ENCODE measurements at places on chromosomes 6 and 20. TPM values are rescaled to one million over a fixed set of nuclear protein-coding genes. Genes with fewer than 3 reads are reported as not detected.

Gene ATAT1
- 6.3 TPM for total RNA-seq

Gene MPIG6B
- total RNA-seq, result not detected

Gene RRAGD
- 1.3 TPM for total RNA-seq

Gene GNAS-AS1
- 1.3 TPM for total RNA-seq

Gene OXT
- not detected for total RNA-seq

Gene TREM2
- 0.44 TPM for total RNA-seq

Gene FNDC1
- 0.17 TPM for total RNA-seq

Gene LPA
- total RNA-seq, result not detected

Gene ADGRF1
- not detected for total RNA-seq

Gene SNAP25
- total RNA-seq, result 9.6 TPM

Gene TMEM63B
- total RNA-seq, result 30.8 TPM

Gene OPRL1
- 1.9 TPM for total RNA-seq

Gene RAET1L
- total RNA-seq, result not detected

Gene CLPSL2
- total RNA-seq, result not detected

Gene TMEM244
- total RNA-seq, result not detected

Gene OTOR
- not detected for total RNA-seq

Gene SYNJ2
- 69.5 TPM for total RNA-seq

Gene TLDC2
- total RNA-seq, result 0.15 TPM

Gene SLC24A3
- not detected for total RNA-seq

Gene BTNL2
- total RNA-seq, result not detected

Gene STX16
- 52.9 TPM for total RNA-seq

Gene OLIG3
- total RNA-seq, result not detected

Gene GGTLC1
- total RNA-seq, result not detected

Gene SNAP91
- total RNA-seq, result not detected

Gene CALHM6
- 0.44 TPM for total RNA-seq

Gene DTNBP1
- total RNA-seq, result 10.8 TPM

Gene DYNLT2
- total RNA-seq, result 0.99 TPM

Gene EMILIN3
- under 0.01 TPM for total RNA-seq

Gene ZBP1
- not detected for total RNA-seq

Gene TOX2
- 3.5 TPM for total RNA-seq

Gene PSORS1C1
- 0.29 TPM for total RNA-seq

Gene PRICKLE4
- total RNA-seq, result not detected

Gene HCRTR2
- not detected for total RNA-seq

Gene EBF4
- 0.15 TPM for total RNA-seq

Gene SIRPB2
- not detected for total RNA-seq

Gene RBM24
- total RNA-seq, result 0.29 TPM

All from smooth muscle cell of trachea (primary cell).